Caudate nucleus (tissue), 63 donors: ENCODE measurements at places on chromosomes 16 and 17.

DNA sequence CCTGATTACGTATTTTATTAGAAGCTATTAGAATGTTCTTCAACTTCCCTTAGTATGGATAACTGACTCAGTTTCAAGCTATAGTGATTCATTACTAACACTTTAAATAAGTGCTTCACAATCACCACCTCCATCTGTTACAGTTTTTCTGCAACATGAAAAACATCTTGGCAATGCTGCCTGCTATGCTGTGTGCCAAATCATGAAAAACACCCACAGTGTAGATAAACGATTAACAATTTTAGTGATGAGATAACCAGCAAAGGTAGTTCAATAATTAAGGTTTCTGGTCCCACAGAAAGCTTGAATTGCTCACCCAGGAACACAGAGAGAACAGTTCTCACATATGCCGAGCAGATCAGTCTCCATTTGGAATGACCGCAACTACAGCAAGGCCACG is 51.4 kb upstream of the SLC25A19 start:
- DNase-seq: no peak

GRCh38 chr17:61302953-61303816 is 96.5 kb upstream of the TBX2 start:
- no peak for DNase-seq

GRCh38 chr17:19773534-19773933 is 25.4 kb upstream of the ALDH3A1 start:
- DNase-seq: no peak

DNA sequence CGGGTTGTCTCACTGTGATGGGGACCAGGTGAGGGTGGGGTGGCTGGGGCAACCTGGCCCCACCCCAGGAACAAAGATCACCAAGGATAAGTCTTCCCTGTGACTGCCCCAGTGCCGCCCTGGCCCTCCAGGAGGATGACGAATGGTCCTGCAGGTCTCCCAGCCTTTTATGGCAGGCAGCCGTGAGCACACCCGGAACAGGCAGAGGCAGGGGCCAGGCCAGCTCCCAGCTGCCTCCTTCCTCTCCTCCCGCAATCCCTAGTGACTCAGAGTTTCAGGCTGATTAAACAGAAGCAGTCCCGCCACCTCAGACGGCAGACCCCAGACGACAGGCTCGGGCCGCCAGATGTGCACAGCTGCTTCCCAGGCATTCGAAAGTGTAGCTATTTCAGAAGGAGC is 13.3 kb downstream of the JUP start:
- DNase-seq: no peak

DNA sequence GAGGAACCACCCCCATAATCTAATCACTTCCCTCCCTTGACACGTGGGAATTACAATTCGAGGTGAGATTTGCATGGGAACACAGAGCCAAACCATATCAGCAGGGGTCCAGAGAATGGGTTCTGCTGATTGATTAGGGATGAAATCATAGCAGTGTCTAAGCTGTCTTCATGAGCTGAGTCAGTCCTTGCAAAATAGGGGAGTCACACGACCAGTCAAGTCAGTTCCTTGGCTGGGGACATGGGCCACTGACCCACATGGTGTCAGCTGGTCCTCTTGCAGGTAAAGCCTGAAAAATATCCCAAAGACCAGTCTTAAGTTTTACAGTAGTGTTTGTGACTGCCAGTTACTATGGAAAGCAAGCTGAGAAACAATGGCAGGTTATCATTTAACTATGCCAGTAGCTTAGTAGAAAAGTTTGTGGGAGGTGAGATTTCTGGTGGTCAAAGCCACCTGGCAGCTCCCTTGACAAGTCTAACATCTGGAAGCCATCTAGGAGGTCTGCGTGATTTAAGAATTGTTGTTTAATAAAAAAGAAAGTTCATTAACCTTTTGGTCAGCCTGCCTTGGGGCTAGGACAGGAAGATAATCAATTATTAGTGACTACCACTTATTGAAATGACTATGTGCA is 15.7 kb upstream of the ATF7IP2 start:
- no peak for DNase-seq

- DNase-seq: no peak
These were observed 169.4 kb downstream of the IRX5 start for GRCh38 chr16:55100100-55100499.

DNA sequence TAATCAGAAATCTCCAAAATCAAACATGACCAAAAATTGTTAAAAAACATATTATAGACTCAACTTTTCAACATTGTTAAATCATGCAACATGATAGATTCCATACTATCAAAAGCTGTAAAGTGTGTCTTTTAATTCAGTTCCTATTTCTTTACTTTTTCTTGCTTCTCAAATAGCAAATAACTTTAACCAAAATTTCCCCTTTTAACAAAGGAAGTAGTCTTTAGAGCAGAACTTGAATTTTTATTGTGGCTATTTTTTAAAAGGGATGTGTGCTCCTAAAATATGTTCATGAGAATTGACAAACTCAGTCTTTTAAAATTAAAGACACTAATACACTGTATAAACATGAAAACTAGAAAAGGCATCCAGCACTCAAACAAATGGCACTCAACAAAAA is 49.1 kb downstream of the SPAG9 start:
- DNase-seq: no peak

DNA sequence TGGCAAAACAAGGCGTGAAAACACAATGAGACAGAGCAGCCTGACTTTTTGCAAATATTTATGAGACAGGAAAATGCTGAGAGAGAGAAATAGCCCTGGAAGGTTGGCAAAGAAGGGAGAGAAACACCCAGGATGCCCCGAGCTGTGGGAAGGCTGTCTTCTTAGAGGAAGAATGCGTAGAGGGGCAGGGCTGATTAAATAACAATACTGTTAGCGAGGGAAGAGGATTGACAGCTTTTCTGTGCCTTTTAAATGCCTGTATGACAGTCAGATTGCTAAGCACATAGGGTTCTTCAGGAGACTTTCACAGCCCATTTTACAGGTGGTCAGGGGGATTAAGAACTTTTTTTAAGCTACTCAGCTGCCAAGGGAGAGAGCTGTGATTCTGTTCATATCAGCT is 219.2 kb downstream of the SHISA9 start:
- no peak for DNase-seq

DNA sequence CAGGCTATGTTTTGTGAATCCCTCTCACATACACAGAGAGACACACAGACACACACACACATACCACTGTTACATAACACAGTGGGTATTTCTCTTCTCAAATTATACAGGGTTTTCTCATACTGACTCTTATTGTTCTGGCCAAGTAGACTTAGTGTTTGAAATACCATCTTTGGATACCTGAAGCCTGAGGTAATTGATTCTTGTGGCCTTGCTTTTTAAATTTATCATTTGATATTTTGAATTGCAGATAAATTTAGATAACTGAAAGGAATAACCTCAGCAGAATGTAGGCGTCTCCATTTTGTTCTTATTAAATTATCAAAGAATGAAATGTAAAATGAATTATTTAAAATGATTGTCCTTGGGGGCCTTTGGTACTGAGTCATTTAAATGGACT is 223.8 kb downstream of the LGALS9B start:
- DNase-seq: no peak

DNA sequence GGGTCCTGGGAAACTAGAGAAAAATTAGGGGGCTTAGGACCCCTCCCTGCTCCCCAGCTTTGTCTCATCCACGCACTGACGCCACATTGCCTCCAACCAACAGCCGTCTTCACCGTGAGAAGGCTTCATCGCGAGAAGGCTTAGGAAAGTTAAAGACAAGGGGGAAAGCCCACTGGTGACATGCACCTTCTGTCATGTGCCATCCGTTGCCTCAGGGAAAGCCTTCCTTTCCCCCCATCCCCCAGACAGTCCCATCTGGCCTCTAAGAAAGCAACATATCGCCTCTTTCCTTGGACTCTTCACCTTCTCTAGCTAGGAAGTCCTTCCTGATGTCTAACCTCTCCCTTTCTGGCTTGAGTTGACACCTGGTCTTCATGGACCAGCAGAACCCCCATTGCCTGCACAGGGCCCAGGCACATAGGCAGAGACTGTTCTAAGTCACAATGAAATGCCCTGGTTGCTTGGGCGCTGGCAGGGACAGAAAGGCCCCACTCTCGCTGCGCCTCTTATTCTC is 2.1 kb downstream of the FOXN1 start:
- no peak for DNase-seq

GRCh38 chr16:14017886-14018285 is 53.2 kb upstream of the MRTFB start:
- DNase-seq: no peak

DNA sequence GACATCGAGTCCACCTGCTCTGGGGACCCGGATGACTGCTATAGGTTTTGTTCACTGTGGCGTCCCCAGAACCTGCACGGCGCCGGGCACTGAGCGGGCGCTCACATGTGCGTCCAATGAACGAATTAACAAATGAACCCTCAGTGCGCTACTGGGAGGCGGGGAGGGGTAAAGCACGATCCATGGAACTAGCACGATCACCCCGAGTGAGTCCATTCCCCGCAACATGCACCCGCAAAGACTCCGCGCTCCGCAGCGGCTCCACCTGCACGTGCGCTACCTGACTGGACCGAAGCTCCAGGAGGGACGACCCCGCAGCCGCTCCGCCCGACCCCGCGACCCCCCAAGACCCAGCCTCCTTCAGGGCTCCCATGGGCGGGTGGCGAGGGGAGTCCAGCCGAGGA is 491 bp downstream of the TRAP1 start:
- DNase-seq: no peak

DNA sequence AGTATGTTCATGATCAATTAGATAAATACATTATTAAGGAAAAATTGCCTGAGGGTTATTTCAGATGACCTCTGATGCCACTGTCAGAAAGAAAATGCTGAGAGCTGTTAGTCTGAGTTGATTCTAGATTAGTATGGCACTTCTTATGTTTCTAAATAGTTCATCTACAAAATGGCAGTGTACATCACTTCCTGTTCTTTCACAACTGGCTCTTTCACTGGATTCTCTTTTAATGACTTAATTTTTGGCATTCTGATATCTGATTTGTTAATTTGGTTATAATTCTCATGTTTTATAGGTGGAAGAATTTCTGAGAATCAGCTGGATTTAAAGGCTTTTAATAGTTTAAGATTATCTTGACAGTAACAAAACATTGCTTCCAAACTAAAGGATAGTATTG is 3.3 kb downstream of the TAOK1 start:
- no peak for DNase-seq

DNA sequence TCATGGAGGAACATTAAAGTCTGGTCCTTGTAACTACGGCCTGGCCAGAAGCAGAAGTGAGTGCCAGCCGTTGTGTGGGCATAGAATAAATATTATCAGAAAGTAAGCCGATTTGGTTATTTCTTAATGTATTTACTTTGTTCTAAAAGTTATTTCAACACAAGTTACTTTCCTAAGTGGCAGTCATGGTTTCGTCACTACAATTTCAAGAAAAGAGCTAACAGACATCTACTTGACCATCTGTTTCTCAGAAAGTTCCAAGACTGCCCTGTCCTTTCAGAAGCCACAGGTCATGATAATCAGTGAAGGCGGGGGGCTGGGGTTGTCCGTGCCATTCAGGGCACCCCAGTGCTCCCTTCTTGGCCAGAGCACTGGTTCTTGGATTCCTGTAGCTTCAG is 14.9 kb upstream of the FASN start:
- no peak for DNase-seq

- no peak for DNase-seq
These were observed 325.9 kb downstream of the ZFHX3 start for GRCh38 chr16:72721981-72722380.

GRCh38 chr17:3719265-3719664 is 4.4 kb upstream of the HASPIN start:
- DNase-seq: no peak

GRCh38 chr17:30203471-30203981 is 32.0 kb downstream of the SLC6A4 start:
- DNase-seq: no peak

- no peak for DNase-seq
These were observed 127.3 kb downstream of the PRKCA start for GRCh38 chr17:66429680-66430079.
